ENCODE measurements at places on chromosomes 1 and 21.

DNA sequence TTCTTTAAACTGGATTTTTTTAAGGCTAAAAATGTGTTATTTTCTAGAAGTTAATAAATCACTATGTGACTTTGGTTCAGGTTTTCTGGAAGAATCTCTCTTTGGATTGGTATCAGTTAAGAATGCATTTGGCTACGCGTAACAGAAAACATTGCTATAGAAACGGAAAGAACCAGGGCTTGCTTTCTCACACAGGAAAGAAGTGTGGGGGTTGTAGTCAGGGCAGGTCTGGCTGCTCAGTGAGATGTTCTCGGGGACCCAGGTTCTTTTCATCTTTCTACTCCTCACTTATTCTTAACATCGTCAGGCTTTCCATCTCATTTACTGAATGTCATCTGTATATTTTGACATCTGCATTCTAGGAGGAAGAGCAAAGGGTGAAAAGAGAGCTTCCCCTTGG, 191.4 kb downstream of the ZBTB18 start:
- DNase-seq = no peak

- DNase-seq = peak; percentile 96
These were observed 100.5 kb upstream of the SOD1 start for GRCh38 chr21:31558962-31559367.

DNA sequence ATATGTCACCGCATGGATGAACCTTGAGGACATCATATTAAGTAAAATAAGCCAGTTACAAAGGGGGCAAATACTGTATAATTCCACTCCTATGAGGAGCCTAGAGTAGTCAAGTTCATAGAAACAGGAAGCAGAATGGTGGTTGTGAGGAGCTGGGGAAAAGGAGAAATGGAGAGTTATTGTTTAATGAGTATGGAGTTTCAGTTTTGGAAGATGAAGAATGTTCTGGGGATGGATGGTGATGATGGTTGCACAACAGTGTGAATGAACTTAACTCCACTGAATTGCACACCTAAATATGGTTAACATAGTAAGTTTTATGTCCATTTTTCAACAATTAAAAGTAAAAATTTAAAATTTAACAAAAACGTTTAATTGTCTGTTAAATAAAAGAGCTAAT, 220.9 kb upstream of the JUN start:
- no peak for DNase-seq

DNA sequence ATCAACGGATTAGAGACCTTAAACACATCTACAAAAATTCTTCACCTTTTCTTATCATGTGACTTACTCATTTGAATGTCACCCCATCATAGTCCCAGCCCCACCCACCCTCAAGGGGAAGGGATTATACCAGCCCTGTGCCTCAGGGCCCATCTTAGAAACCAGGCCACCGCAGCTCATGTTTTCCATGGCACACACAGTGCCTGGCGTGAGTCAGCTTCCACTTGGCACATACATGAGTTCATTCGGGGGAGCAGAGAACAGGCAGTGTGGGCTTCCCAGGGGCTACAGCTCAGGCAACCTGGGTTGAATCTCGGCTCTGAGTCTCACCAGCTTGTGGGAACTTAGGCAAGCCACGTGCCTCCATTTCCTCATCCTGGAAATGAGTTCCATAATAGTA, 310.6 kb downstream of the NPHP4 start:
- DNase-seq = no peak

DNA sequence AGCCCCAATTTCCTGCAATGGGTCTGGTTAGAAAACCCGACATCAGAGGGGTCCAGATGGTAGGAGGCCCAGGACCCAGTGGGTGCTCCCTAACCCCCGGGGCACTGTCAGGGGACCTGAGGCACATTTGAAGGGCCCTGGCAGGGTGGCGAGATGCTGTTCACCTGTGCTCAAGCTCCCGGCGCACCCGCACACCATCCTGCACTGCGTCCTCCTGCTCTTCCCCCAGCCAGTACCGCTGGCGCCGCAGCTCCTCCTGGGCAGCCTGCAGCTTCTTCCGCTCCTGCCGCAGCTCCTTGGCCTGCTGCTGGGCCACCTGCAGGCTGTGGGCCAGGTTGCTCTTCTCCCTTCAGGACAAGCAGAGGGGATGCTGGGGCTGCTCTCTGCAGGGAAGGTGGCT, 36.0 kb downstream of the RNU1-1 start:
- DNase-seq = no peak

GRCh38 chr1:179228783-179229213, 679 bp downstream of the ABL2 start:
- no peak for DNase-seq

DNA sequence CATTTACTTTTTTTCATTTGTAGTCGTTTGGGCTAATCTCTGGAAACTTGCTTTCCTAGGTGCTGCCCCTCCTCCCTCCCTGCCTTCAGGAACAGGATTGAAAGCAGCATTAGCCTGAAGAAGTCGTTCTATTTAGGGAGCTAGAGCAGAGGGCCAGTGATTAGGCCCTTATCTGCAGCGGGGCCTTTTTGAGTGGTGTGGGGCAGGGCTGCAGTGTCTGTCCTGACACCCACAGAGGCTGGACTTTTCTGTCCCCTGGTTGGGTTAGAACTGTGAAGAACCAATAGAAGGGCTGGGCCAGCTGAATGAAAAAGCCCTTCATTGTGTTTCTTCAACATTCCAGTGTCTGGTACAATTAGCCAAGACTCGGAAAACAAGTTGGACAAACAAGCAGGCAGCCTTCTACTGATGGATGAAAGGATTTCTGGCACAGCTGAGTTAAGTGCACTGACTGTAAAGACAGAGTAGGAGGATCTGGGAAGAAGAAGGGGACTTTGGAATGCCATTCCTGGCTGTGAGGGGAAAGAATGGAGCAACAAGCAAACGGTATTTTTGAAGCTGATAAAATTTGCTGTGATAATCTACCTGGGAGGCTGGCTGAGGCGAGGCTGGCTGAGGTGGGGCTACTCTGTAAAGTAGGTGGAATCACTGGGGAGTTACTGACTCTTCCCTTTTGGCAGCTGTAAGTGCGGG, 9.7 kb downstream of the MACF1 start:
- no peak for DNase-seq

DNA sequence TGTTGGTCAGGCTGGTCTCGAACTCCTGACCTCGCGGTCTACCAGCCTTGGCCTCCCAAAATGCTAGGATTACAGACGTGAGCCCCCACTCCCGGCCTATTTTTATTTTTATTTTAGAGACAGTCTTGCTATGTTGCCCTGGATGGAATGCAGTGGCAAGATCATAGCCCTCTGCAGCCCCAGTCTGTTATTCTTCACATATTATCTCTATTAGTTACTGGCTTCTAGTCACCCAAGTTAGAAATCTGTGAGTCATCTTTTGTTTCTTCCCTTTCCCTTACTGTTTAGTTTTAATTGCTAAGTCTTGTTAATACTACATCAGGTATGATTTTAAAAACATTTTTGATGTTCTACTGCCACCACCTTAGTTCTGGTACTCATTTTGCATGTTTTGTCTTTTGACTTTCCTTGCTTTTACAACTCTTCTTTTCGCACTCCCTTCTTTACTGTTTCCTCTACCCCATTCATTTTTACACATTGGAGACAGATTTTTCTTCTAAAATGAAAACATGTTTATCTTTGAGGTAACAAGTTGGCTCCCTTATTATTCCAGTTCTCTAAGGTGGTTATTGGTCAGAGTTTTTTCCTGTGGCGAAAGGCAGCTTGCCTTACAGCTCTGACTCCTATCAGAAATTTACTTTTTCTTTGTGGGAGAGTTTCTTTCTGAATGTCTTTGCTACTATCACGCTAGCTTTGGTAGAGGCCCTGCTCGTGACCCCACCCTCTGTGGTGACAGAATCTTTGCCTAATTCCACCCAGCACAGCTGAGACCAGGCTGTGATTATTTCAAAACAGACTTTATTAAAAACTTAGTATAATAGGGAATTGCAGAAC, 19.5 kb downstream of the ZMYM4 start:
- DNase-seq = peak; percentile 56

DNA sequence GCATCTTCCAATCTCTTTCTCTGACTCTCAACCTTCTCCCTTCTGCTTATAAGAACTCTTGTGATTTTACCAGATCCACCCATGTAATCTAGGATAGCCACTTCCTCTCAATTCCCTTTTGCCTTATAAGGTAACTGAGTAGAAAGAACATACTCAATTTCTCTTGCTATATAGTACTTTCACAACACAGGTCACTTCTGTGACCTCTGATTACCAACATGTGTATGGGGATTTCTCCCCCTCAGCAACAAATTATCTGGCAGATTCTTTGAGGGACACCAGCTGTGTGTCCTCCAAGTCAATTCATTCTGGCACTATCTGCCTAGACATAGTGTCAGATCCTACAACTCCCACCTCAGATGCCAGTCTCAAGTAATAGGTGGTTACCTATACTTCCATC, 62.5 kb downstream of the IL23R start:
- DNase-seq = no peak

- peak; percentile 6 for DNase-seq
These were observed 9.4 kb downstream of the DONSON start for GRCh38 chr21:33578959-33579542.

GRCh38 chr1:119783354-119784185, 14.9 kb upstream of the HMGCS2 start:
- peak; percentile 38 for DNase-seq

- no peak for DNase-seq
These were observed 98.2 kb downstream of the DHRS3 start for GRCh38 chr1:12519693-12520364.

- peak; percentile 97 for DNase-seq
These were observed 53.8 kb upstream of the BCL10 start for GRCh38 chr1:85330214-85330631.

DNA sequence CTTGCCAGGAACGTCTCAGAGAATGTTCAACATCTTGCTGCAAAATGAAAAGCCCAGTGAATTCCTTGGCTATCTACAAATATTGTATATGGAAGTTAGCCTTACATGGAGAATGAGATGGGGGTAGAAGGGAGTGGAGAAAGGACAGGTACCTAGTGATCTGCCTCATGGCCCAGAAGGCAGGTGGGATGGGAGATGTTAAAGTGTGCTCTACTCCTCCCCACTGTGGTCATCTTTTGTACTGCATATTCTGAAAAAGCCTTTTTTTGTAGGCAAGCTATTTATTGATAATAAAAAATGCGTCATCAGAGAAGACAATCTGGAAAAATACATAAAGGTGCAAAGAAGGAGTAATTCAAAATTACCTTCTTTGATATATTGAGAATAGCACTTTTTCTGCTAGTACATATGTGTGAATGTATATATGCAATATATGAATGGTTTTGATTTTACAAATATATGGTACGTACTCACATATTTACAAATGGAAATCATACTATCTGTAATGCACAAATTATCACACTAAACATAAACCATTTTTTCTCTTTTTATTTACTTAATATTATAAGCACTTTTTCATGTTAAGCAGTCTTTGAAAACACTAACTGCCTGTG, 19.1 kb upstream of the SLC5A9 start:
- DNase-seq = peak; percentile 10

GRCh38 chr1:70745199-70745598, 302.4 kb downstream of the PTGER3 start:
- peak; percentile 23 for DNase-seq

DNA sequence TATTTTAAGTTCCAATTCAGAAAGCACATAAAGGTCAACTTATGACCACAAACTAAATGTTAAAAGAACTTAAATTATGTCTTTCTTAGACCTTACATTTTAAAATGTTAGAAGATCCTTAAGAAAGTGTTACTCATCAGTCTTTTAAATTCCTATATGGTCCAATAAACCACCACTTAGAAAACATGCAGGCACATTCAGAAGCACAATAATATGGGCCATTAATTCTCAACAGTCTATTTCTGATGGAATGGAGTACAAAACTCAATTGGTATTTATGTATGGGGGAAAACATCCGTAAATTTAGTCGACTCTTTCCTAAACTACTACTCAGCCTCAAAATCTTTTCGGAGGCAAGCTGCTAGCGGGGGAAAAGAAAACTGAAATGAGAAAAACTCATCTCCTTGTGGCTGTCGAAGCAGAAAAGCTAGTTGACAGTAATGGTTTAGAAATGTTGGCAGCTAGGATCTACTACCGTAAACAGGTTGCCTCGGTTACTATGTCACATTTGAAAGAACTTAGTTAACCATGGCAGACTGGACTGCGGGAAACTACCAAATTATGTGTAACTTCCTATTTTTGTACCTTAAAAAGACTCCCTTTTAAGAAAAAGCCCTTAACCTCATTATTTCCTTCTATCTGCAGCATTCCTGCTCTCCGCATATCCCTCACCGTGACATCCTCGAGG, 1.0 kb downstream of the TRMT1L start:
- peak; percentile 17 for DNase-seq

DNA sequence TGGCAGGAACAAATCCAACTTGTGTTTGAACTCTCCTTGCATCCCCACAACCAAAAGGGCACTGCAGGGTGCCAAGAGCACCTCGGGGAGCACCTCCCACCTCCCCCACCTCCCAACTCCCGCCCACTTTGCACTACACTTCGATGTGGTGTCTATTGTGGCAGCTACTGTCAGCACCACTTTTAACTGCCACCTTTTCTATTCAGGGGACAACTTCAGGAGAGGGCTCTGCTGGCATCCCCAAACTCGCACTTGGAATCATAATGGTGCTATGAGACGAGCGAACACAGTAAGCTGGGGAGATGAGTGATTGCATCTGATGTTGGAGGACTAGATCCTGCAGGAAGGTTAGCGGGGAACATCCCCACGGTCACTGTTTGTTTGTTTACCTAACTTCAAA, 238.2 kb upstream of the PROX1 start:
- no peak for DNase-seq

DNA sequence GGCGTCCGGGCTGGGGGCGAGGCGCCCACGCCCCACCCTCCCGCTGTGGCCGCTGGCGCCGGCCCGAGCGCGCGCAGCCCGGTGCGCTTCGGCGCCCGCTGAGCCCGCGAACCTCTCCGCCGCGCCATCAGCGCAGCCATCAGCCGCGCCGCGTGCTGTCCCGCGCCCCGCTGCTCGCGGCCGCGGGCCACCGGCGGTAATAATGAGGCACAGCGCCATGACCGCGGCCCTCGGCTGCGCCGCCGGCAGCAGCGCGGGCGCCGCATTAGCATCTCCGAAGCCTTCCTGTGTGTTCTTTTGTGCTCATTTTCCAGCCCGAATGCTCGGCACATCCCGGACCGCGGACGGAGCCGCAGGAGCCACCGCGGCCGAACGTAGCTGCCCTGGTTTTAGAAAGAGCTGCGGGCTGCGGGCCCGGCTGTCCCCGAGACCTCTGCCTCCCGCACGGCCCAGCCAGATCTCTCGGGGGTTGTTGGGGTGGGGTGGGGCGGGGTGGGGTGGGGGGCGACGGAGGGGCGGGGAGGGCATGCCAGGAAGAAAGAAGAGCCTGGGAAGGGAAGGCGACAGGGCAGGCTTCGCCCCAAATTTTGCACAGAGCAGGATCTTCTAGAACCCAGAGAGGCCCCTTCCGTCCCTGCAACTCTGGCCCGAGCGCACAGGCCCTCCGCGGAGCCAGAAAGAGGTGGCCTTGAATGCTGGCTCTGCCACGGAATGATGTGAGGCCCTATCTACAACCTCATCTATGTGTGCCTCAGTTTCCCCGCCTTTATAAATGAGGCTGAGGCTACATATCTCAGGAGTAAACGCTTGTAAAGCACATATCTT, 55.3 kb downstream of the RRAGC start:
- DNase-seq = no peak

- DNase-seq = no peak
These were observed 85.2 kb upstream of the ABCD3 start for GRCh38 chr1:94332952-94333351.

Data from fibroblast of upper back skin (primary cell).